ENCODE measurements at places on chromosomes 13 and 19.
A peak's percentile ranks its signal among the peaks of the same experiment; 100 is the strongest.

DNA sequence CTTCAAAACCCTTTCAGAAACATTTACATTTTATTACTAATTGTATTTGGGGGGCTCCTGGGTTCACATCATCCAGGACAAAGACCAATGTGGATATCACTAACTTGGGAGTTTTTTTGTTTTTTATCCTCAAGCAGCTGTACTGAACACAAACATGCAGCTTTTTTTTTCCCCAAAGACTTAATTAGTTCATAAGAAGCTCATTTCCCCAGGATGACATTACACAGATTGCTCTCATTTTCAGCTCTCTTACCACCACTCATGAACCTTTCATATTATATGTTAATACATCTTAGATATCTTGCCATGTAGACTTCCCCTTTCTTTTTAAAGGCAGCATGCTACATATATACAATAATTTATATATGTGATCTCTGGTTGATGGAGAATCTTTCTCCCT is 118.7 kb upstream of the MAB21L1 start:
- no peak for DNase-seq

GRCh38 chr19:36686365-36687213 is 823 bp upstream of the ZNF567 start:
- no peak for DNase-seq

DNA sequence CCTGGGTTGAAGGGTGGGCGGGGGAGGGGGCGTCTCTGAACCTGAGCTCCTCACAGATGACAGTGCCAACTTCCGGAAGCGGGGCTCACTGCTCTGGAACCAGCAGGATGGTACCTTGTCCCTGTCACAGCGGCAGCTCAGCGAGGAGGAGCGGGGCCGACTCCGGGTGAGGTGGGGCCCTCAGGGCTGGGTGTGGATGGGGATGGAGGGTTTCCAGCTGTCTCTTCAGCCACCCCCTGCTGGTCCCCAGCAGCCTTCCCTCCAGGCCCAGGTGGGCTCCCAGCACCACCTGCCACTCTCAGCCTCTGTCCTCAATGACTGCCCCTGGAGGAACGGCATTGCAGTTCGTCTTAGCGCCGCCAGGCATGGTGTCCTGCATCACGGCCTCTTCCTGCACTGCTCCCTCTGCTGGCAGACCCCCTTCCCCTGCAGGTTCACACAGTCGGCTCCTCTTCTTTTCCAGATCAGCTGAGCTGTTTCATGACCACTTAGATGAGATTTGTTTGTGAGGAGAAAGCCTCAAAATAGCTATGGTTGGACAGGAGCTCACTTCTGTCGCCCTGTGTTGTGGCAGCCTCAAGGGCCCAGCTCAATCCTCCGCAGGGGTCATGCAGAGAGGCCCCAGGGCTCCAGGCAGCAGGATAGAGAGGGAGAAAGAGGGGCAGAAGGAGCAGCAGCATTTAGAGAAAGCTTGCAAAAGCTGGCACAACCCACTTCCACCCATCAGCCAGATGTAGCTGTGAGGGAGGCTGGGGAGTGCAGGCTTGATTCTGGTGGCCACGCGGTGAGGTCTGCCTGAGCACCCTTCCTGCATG is 2.5 kb upstream of the GARIN5A start:
- no peak for DNase-seq

DNA sequence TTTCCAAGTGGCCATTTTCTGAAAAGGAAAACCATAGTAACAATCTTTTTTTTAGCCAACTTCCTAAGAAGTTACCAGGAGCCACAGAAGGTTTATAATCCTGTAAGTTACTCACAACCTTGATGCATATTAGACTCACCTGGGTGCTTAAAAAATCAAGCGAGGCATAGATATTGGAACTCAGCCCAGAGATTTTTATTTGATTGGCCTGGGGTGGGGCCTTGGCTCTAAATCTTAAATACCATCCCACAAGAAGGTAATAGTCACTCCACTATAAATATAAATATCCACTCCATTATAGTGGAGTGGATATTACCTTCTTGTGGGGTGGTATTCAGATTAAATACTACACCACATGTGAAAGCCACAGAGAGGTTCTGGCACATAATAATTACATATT is 429.6 kb downstream of the RFC3 start:
- no peak for DNase-seq

DNA sequence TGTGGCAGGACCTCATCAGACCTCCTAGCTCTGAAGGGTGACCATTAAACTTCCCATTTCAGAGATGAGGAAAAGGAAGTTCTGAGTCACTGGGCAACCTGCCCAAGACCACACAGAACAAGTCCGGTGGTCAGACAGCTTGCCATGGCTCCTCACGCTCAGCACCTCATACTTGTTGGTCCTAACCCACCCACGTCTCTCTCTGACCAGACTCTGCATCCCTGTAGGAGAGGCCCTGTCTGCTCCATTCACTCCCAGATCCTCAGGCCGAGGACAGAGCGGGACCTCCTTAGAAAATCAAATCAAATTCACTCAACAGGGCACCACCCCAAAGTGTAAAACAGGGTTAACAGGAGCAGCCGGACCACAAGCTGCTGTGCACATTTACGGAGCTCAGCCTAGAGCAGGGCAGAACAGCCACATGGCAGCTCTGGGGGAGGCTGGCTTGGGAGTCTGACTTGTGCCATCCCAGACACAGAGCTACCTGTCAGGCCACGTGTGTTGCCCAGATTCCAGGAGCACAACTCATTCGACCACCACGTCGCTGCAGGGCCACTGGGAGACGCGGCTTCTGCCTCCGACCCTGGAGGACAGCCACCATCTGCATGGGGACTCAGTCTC is 1.7 kb downstream of the MIER2 start:
- no peak for DNase-seq

- no peak for DNase-seq
These were observed 916.7 kb downstream of the PCDH9 start for GRCh38 chr13:66313413-66313812.

DNA sequence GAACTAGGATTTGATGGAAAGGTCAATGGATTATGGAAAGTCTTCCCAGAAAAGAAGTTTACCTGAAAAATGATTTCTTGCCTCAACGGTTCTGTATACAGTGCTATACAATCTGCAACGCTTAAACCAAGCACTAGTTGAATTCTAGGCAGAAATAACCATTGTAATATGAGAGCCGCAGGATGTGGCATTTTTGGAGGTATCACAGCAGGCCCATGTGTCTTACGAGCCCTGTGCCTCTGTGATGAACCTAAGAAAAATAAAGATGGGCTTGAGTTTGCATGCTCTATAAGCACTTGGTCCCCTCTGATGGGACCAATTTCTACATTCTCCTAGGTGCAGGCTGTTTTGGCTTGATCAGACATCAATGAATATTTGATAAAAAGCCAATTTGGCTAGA is 78.7 kb upstream of the RFC3 start:
- DNase-seq = no peak

- peak; percentile 64 for DNase-seq
These were observed 56.5 kb downstream of the VAV1 start for GRCh38 chr19:6828698-6829633.

DNA sequence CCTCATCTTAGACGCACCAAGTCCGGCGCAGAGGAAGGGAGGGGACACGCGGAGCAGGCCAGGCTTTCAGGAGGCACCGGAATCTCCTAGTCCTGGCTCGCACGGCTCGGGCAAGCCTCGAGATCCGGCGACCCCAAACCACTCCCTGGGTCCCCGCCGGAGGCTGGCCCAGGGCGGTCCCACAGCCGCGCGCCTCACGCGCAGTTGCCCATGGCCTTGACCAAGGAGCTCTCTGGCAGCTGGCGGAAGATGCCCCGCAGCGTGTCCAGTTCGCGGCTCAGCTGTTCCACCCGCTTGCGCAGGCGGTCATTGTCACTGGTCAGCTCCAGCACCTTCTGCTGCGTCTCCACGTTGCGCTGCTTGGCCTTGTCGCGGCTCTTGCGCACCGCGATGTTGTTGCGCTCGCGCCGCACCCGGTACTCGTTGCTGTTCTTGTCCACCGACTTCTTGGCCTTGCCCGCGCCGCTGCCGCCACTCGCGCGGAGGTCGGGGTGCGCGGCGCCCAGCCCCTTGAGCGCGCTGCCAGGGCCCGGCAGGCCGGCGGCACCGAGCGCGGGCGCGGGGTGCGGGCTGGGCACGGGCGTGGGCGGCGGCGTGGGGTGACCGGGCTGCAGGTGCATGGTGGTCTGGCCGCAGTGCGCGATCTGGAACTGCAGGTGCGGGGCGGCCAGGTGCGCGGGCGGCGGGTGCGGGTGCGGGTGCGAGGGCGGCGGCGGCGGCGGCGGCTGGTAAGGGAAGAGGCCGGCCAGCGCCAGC is 1.0 kb downstream of the CEBPA start:
- no peak for DNase-seq

DNA sequence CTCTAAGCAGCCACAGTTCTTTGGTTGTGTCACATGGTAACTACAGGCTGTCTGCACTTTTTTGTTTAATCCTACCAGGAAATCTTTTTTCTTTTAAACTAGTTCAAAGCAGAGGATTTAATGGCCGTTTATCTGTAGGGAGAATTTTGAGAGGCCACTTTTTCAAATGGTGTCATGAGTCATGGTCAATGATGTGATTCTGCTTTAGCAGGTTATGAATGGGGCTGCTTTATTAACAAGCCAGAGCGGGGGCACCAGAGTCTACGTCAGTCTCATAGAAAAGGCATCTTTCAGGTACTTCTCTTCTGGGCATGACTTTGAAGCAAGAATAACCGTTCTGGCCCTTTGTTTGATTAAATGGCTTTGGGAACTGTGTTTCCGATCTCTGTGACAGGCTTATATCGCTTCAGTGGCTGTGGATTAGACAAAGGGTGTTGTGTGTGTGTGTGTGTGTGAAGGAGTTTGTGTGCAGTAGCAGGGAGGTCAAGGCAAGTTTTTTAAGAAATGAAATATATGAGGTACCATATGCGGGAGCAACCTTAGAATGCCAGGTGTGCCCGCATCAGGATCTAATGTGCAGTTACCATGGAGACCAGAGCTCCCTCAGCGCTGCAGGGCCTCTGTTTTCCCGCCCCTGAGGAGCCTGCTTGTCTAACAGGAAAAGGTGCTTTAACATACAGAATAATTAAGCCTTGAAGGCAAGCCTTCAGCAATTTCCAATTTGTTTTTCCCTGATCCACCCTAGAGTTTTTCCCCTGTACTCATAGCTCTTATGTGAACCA is 120.5 kb downstream of the KATNAL1 start:
- no peak for DNase-seq

DNA sequence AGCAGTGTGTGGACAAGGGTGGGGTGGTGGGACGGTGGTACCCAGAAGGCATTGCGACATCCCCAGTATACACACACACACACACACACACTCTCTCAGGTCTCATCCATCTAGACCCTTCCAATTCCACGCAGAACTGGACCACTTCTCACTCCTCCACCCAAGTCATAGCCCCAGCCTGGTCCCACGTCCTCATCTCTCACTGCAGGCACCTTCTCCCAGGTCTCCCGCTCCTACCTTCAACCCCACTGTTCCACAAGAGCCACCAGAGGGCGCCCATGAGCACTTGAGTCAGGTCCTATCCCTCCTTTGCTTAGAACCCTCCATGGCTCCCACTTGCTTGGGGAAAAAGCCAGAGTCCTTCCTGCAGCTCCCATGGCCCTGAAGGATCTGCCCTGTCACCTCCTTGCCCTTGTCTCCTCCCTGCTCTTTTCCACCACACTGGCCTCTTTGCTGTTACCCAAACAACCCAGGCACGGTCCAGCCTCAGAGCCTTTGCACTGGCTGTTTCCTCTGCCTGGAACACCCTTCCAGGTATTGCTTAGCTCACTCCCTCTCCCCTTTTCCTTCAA is 62.6 kb downstream of the IER2 start:
- peak; percentile 66 for DNase-seq

DNA sequence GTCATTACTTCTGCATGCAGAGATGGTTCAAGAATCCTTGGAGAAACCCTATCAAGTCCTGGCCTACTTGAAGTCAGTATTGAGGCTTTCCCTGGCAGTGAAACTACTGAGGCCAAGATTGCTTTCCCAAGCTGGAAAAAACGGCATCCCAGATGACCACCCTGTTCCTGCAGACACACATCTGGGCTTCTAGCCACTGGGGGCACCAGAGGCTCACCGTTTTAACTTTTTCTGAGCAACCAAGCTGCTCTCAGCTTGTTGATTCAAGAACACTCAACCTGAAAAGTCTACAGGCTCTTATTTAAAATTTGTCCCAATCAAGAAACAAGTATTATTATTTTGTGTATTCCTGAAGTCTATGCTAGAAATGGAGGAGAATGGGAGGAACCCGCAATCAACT is 66.6 kb downstream of the SPRYD7 start:
- no peak for DNase-seq

- DNase-seq = no peak
These were observed 140.8 kb downstream of the MIPEP start for GRCh38 chr13:23748109-23748990.

GRCh38 chr19:19550485-19550929 is 12.4 kb downstream of the CILP2 start:
- DNase-seq = no peak

- DNase-seq = no peak
These were observed 855 bp downstream of the LYL1 start for GRCh38 chr19:13101590-13102415.

GRCh38 chr19:46847528-46847927 is 3.1 kb downstream of the AP2S1 start:
- DNase-seq = no peak

DNA sequence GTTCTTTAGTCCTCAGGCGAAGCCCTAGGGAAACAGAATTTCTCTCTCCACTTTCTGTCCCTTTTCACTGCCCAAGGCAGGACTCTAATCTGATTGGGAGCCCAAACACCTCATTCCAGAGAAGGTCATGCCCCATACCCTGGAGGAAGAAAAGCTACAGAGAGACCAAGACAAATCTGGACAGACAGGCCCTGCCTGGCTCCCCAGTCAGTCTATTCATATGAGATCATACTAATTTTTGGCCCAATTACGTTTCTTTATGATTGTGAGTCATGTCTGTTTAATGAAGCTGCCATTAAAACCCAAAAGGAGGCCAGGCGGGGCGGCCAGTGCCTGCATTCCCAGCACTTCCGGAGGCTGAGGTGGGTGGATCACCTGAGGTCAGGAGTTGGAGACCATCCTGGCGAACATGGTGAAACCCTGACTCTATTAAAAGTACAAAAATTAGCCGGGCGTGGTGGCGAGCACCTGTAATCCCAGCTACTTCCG is 3.3 kb upstream of the AP3D1 start:
- no peak for DNase-seq

GRCh38 chr13:74966814-74967424 is 515.0 kb downstream of the TBC1D4 start:
- DNase-seq = no peak

DNA sequence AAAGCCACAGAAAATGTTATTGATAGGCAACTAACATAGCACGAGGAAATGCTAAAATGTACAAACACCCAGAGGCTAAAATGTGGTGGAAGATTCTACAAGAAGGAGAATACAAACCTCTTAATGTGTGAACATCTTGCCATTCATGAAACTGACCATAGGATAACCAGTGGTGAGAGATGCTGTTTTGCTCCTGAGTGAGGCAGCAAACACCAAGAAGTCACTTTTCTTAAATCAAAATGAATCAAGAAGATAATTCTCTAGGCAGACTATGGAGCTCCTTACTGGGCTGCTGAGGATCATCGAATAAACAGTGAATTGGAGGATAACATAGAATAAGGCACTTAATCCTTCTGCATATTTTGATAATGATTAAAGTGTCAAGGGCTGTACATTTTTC is 375.4 kb upstream of the SLITRK6 start:
- no peak for DNase-seq

GRCh38 chr13:45205124-45205523 is 4.3 kb upstream of the KCTD4 start:
- no peak for DNase-seq

GRCh38 chr13:33256148-33256840 is 29.3 kb downstream of the STARD13 start:
- DNase-seq = no peak

GRCh38 chr13:114325729-114326128 is 11.4 kb downstream of the CHAMP1 start:
- DNase-seq = no peak

GRCh38 chr13:21235174-21235573 is 58.7 kb downstream of the MRPL57 start:
- DNase-seq = no peak
